ENCODE measurements at places on chromosomes 4 and X.

DNA sequence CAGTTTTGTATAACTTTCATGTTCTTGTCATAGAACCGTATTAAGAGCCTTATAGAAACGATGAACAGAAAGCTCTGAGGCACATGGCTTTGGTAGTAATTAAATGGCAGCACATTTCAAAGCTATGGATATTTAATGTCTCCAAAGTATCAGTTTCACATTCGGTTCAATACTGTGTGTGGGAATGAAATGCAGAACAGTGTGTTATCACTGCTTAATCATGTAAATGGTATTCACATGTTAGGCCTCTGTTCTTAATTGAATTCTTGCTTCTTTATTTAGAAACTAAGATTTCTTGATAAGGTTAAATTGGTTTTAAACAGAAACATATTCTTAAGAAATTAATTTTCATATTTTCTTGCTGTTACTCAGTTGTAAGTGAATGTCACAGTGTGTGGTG is 701.0 kb upstream of the PITX2 start:
- DNase-seq = peak; percentile 59

DNA sequence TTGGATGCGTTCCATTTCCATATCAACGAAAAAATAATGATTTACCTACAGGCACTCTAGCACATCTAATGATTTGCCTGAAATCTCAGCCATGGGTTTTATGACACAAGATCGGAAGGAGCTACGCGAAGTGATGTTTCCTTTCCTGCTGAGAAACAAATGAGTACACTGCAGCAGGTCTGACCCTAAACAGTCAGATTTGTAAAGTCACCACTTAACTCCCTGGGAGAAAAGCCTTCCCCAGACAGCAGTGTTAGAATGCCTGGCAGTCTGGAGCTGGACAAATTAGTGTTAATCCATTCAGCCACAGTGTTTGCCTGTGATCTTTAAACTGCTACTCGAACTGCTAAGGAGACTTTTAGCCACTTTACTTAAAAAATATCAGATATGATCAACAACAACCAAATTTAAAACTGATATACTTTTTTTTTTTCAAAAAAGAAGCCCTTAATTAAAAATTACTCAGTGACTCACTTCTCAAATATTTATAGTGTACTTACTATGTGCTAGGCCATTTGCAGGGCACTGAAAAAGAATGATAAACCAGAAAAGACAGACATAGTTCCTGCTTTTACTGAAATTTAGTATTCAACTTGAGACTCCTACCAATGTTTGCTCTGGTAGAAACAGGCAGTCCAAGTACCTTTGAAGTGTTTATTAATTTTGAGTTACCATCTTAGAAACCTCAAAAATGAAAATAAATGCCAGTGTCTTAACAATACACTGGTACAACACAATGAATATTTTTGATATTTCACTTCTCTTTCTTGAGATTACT is 104.5 kb downstream of the SHISA3 start:
- DNase-seq = no peak

DNA sequence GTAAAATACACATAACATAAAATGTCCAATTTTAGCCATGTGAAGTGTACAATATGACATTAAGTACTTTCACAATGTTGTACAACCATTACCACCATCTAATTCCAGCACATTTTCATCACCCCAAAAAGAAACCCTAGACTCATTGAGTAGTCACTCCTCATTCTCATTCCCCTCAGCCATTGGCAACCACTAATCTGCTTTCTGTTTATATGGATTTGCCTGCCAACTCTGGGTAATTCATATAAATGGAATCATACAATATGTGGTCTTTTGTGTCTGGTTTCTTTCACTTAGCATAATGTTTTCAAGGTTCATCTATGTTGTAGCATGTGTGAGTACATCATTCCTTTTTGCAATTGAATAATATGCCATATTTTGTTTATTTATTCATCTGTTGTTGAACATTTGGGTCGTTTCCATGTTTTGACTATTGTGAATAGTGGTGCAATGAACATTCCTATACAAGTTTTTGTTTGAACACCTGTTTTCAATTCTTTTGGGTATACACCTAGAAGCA is 43.0 kb downstream of the EIF2S3 start:
- no peak for DNase-seq

- DNase-seq = no peak
Observed at GRCh38 chr4:143554728-143555597, 41.5 kb downstream of the SMARCA5 start.

DNA sequence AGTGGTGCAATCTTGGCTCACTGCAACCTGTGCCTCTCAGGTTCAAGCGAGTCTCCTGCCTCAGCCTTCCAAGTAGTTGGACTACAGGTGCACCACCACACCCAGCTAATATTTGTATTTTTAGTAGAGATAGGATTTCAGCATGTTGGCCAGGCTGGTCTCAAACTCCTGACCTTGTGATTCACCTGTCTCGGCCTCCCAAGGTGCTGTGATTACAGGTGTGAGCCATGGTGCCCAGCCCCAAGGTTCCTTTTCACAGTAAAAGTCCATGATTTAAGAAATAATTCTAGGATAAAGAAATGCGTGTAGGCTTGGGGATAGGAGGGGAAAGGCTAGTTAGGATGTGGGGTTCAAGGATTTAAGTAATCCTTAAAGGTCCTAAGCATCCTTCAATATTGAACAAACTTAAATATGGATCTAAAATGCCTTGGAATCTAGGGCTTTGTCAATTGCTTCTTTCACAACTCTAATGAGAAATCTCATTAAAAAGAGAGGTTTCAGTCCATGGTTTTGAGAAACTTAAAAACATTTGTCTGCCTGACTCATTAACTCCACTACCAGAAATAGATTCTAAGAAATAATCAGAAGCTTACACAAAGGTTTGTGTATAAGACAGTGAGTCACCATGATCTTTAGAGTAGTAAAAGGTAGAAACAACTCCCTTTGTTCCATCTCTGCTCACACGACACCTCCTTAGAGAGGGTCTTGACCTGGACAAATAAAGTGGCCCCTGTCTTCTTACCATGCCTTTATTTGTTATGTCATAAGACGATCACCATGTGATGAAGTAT is 203.2 kb downstream of the PTTG2 start:
- DNase-seq = no peak

GRCh38 chr4:5385741-5386311 is 322.5 kb downstream of the EVC2 start:
- no peak for DNase-seq

DNA sequence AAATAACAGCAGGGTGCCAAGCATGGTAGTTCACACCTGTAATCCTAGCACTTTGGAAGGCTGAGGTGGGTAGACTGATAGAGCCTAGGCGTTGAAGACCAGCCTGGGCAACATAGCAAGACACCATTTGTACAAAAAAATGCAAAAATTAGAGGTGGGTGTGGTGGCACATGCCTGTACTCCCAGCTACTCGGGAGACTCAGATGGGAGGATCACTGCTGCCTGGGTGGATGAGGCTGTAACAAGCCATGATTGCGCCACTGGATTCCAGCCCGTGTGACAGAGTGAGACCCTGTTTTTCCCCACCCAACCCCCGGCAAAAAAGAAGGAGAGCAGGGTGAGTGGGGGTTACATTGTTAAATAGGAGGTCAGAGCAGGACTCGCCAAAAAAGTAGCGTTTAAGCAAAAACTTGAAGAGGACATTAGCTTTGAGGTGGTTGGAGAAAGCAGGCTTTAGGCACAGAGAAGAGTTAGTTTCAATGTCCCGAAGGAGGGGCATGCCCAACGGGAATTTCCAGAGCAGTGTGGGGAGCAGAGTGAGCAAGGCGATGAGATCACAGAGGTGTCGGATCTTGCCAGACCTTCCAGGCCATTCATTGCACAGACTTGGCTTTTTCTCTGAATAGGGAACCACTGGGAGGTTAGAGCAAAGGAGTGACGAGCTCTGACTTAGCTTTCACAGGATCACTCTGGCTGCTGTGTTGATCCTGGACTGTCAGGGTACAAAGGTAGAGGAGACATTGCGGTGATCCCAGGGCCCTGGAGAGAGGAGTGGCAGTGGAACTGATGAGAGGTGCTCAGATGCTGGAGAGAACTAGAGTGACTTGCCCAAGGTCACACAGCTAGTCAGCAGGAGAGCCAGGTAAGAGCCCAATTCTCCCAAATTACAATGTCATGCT is 70.6 kb downstream of the TRAPPC11 start:
- DNase-seq = peak; percentile 54

- peak; percentile 89 for DNase-seq
Observed at GRCh38 chr4:106315968-106316772, at the start of the genes AIMP1 and TBCK. Gene AIMP1, plus strand, starts transcription at chr4:106316550. Its CDS starts 8,460 bp downstream, at chr4:106325010. Gene TBCK, minus strand, starts transcription at chr4:106316209. Its CDS starts 7,249 bp downstream, at chr4:106308960.

- DNase-seq = peak; percentile 20
Observed at GRCh38 chr4:17781300-17782287, at the start of gene FAM184B. Gene FAM184B, minus strand, starts transcription at chr4:17781621. Its CDS starts 322 bp downstream, at chr4:17781299.

GRCh38 chr4:28402751-28403150 is 1542.1 kb downstream of the STIM2 start:
- DNase-seq = no peak

DNA sequence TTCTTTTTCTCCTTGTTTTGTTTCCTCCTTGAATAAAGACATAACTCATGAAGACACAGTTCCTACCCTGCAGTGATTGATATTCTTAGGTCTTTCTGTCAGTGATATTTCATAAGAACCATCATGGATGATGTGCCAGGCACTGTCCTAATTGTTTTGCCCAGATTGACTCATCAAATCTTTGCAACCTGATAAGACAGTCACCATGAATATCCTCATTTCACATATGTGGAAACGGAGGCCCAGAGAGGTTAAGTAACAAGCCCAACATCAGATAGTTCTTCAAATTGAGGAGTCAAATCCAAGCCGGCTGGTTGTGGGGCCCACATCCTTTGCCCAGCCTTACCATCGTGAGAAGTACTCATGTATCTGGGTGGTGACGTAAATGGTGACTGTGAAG is 69.9 kb downstream of the SEL1L3 start:
- no peak for DNase-seq

GRCh38 chrX:82813671-82814078 is 694.4 kb upstream of the POU3F4 start:
- DNase-seq = peak; percentile 0

- peak; percentile 38 for DNase-seq
Observed at GRCh38 chrX:155334486-155335336, at the start of gene CLIC2. Gene CLIC2, minus strand, starts transcription at chrX:155334614. Its CDS starts 187 bp downstream, at chrX:155334427.

DNA sequence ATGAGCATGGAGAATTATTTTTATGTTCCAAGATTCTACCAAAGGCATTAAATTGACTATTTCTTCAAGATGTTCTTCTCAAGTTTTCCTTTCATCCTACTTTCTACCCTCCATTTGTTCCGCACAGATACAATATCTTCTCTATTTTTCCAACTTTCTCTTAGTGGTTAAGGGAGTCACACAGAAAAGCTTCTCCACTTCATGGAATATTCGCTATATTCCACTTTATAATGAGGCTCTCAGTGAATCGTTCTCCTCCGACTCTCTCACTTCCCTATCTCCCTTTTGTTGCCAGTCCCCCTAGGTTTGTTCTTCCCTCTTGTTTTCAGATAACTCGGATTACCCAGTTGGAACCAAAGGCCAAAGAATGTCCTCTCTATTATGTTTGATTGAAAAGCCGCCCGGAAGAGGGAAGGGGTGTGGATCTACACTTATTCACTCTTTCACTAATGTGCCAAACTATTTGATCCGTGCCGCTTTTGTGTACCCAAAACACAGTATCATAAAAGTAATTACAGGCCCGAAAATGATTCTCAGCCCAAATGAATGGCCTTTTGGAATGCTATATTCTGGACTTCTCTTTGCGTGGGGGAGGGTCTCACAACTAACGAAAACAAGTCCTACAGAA is 1.2 kb downstream of the SH3D19 start:
- DNase-seq = no peak

GRCh38 chrX:148498067-148498466 is 2.4 kb upstream of the AFF2 start:
- no peak for DNase-seq

- DNase-seq = no peak
Observed at GRCh38 chrX:151987108-151987507, 12.6 kb upstream of the GABRE start.

DNA sequence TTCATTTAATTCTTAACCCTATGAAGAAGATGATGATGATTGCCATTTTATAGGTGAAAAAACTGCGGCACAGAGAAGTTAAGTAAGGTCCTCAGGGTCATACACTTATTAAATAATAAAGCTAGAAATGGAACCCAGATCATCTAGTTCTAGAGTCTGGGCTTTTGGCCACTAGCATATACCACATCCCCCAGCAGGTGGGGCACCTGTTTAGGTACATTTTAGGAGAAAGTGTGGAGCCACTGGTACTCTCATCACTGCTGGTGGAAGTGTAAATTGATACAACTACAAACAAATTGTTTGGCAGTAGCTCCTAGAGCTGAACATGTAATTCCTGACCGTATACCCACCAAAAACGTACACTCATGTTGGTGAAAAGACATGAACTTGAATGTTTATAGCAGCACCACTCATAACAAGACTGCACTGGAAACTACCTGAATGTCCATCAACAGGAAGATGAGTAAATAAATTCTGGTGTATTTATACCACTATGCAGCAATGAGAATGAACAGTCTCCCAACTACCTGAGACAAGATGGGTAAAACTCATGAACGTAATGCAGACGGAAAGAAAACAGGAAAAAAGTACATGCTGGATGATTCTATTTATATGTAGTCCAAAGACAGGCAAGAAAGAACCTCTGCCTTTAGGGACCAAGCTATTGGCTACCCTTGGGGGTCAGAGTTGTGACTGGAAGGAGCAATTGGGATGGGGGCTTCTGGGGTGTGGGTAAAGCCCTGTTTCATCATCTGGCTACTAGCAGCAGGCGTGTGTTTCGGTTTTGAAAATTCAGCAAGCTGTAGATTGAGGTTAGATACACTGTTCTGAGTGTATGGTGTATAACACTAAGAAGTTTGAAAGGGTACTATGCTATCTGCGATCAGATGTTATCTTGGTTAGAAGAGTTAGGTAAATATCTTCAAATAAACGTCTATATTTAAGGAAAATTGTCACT is 72.3 kb upstream of the ADGRG2 start:
- DNase-seq = no peak

DNA sequence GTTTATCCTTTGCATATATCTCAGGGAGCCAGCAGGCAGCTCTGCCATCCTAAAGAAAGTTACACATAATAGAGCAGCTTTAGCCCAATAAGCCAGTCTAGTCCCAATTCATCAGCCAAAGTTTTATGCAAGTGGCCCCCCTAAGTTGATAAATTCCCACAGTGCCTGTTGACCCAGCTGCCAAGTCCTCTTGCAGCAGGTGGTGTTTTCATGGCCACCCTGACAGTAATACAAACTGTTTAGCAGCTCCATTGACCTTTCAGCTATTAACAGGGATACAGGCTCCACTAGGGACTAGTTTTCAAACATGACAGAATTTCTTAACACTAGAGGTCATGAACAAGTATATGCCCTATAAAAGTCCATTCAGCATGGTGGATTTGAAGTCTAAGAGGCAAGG is 77.5 kb downstream of the HHIP start:
- no peak for DNase-seq

GRCh38 chr4:11542952-11543351 is 114.3 kb upstream of the HS3ST1 start:
- DNase-seq = no peak
